Stimulated activated CD4-positive, alpha-beta T cell treated with anti-CD3 and anti-CD28 coated beads, Interleukin-1b, Interleukin-23, amount 100 ng/mL, for 1 hour (primary cell): ENCODE measurements at places on chromosomes 11 and 22.

GRCh38 chr22:21623648-21623970 lies 6.2 kb downstream of the YDJC start:
- DNase-seq: no peak

DNA sequence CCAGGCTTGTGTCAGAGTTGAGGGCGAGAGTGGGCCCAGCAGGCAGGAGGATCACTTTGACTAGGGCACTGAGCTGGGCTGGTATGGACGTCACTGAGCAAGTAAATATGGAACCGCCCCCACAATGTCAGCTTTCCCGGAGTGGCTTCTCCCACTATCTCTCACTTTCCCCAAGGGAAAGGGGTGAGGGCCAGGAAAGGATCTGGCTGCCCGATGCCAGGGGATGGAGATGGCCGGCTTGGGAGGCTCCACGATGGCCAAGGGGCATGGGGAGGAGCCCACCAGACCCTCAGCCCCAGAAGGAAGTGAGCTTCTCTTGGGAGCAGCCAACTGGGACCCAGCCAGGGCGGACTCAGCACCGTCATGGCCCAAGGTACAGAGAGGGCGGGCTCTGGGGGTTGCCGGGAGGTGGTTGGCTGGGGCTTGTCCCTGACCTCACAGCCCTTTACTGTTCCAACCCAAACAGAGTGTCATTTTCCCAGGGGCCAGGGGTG lies 8.7 kb downstream of the PRDM11 start:
- no peak for DNase-seq

DNA sequence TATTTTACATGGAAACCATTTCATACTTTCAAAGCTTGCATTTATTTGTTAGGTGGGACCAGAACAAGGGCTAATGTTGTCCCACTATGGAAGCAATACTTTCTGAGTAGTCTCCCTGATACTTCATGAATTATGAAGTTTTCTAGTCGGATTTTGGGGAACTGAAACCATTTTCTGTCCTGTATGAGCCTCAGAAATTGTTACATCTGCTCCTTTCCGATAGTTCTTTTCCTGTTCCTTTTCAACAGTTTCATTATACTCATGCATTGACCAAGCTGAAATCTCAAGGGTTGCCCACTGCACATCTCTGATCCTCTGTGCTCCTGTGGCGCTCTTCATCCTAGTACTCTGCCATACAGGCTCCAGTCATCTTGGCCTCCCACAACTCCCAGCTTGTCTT lies 31.5 kb upstream of the GLYATL1 start:
- no peak for DNase-seq

DNA sequence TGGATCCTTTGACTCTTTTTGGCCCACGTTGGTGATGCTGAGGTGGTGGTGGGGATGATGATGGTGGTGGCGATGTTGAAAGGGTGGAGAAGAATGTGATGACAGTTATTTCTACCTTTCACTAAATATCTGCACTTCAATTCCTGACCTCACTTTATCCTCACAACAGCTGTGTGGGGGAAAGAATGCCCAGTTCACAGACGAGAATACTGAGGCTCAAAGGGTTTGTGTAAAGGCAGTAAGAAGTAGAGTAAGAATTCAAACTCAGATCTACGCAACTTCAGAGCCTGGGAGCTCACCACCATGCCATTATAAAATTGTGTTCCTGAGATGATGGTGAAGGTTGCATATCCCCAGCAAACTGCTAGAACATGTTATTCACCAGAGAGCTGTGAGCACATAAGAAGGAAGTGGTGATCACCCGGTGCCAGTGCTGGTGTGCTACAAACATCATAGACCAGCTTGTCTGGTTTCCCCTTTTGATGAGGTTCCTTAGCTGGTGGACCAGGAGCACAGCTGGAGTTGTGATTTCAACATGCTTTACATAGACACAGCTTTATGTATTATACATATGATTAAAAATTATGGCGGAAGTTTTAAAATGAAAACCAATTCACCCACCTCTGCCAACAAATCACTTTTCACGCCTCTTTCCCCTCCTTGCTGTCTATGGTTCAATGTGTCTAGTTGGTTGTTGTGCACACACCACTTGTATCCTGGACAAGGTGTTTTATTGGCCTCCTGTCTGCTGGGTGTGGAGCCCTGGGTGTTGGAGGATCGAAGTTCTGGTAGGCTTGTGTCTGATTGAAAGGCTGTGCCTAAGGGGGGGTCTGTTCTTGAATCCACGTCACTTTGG lies 6.2 kb downstream of the ST14 start:
- DNase-seq: no peak

- DNase-seq: no peak
Observed at GRCh38 chr11:65419772-65420481, 2.7 kb upstream of the NEAT1 start.

- no peak for DNase-seq
Observed at GRCh38 chr11:113979431-113979830, 4.5 kb downstream of the HTR3A start.

- DNase-seq: no peak
Observed at GRCh38 chr22:46866591-46866990, 104.1 kb downstream of the TBC1D22A start.

- DNase-seq: no peak
Observed at GRCh38 chr11:83456566-83456965, 170.4 kb upstream of the CCDC90B start.

GRCh38 chr11:69298267-69299022 lies 4.5 kb downstream of the MYEOV start:
- DNase-seq: no peak
